ENCODE measurements at places on chromosomes 6 and 20. TPM values are rescaled to one million over a fixed set of nuclear protein-coding genes. Genes with fewer than 3 reads are reported as not detected.

The MCHR2 gene
- not detected for total RNA-seq

The OTOR gene
- not detected for total RNA-seq

The PSORS1C2 gene
- not detected for total RNA-seq

The TFAP2D gene
- total RNA-seq = not detected

The C6orf15 gene
- not detected for total RNA-seq

The COL19A1 gene
- not detected for total RNA-seq

The LY6G5C gene
- total RNA-seq = 0.51 TPM

The PRSS35 gene
- 6.8 TPM for total RNA-seq

The EYA4 gene
- total RNA-seq = 23.9 TPM

The PRDM13 gene
- total RNA-seq = not detected

The RAD21L1 gene
- total RNA-seq = not detected

The ZNF318 gene
- total RNA-seq = 5.6 TPM

The TXLNB gene
- total RNA-seq = 1.5 TPM

The LRRC73 gene
- 0.33 TPM for total RNA-seq

The TRAPPC3L gene
- total RNA-seq = under 0.01 TPM

The CGA gene
- not detected for total RNA-seq

The TTBK1 gene
- total RNA-seq = under 0.01 TPM

The CDSN gene
- not detected for total RNA-seq

The DNAH8 gene
- total RNA-seq = under 0.01 TPM

The MYLK4 gene
- total RNA-seq = 0.26 TPM

The EYA2 gene
- 1.7 TPM for total RNA-seq

The SYCP2 gene
- total RNA-seq = 0.51 TPM

The TMC2 gene
- under 0.01 TPM for total RNA-seq

The SIM1 gene
- total RNA-seq = not detected

The PTCHD4 gene
- total RNA-seq = 5.8 TPM

The BHLHE23 gene
- total RNA-seq = not detected

The ANGPT4 gene
- under 0.01 TPM for total RNA-seq

The ENTPD6 gene
- 56.5 TPM for total RNA-seq

The CTAGE9 gene
- total RNA-seq = not detected

The SIRPB1 gene
- total RNA-seq = 0.17 TPM

The DEFB123 gene
- not detected for total RNA-seq

The RNF182 gene
- total RNA-seq = 2.5 TPM

The COL20A1 gene
- total RNA-seq = not detected

The PRSS16 gene
- not detected for total RNA-seq

The PCSK2 gene
- total RNA-seq = not detected

The ERVFRD-1 gene
- total RNA-seq = not detected

The KCNS1 gene
- total RNA-seq = 0.50 TPM

The CDH26 gene
- total RNA-seq = 0.50 TPM

The LGSN gene
- under 0.01 TPM for total RNA-seq

The PNLDC1 gene
- not detected for total RNA-seq

The SPTLC3 gene
- total RNA-seq = 5.9 TPM

The CLPSL1 gene
- total RNA-seq = not detected

The CLPSL2 gene
- not detected for total RNA-seq

The KIF16B gene
- total RNA-seq = 9.8 TPM

The MRPS18B gene
- total RNA-seq = 76.8 TPM

The SLC2A10 gene
- 42.1 TPM for total RNA-seq

The CRYBG1 gene
- 2.1 TPM for total RNA-seq

The NMBR gene
- total RNA-seq = under 0.01 TPM

The BANF2 gene
- not detected for total RNA-seq

All from fibroblast of lung (primary cell).